ENCODE measurements at places on chromosomes 3 and 15.

GRCh38 chr15:71532994-71533393, 277.4 kb upstream of the NR2E3 start:
- DNase-seq, result no peak

- no peak for DNase-seq
These were observed 65.4 kb upstream of the UMPS start for GRCh38 chr3:124664804-124665203.

GRCh38 chr15:77974416-77975331, 102.8 kb downstream of the TBC1D2B start:
- DNase-seq, result no peak

GRCh38 chr3:171018156-171018935, 8.2 kb downstream of the SLC2A2 start:
- DNase-seq, result no peak

DNA sequence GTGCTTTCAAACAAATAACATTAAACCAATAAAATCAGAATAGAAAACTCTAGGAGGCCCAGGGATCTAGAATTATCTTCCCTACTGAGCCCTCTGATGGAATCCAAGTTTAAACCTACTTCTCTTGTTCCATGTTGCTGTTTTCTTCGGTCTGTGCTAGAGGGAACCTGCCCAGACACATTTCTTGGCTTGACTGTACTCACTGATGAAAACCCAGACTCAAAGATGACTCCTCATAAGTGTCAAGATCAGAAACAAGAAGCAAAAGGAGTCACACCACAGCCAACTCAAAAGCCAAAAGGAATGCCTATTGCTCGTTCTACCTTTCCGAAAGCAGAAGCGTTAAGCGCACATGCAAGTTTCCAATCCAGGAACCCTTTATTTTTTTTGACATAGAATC, 31.6 kb downstream of the SCAP start:
- no peak for DNase-seq

DNA sequence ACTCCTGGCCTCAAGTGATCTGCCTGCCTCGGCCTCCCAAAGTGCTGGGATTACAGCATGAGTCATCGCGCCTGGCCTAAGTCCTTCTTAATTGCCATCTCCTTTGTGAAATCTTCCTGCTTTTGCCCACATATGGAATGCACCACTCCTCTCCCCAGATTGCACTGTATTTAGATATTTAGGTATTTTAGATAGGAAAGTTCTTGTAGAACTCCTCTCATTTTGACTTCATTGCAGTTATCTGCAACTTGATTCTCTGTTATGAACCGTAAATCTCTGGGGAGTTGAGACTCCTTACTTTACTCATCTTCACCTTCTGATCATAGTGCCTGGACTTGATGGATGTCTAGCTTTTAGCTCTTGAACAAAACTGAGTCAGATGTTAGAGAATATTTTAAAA, 150.7 kb downstream of the AKAP13 start:
- DNase-seq, result no peak

DNA sequence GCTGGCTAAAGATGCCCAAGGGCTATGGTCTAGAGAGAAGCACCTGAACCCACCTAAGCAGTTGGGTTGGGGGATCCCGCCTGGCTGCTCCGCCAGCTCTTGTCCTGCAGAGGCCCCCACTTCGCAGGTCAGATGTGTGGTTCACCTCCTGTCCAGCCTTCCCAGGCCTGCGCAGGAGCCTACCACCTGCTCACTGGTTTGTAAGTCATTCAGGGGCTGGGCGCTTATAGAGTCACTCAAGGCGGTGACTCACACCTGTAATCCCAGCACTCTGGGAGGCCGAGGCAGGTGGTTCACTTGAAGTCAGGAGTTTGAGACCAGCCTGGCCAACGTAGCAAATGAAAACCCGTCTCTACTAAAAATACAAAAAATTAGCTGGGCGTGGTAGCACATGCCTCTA, 3.9 kb upstream of the FURIN start:
- DNase-seq, result peak; percentile 61

- DNase-seq, result no peak
These were observed 82.2 kb downstream of the SSR3 start for GRCh38 chr3:156472684-156473083.

GRCh38 chr3:112085735-112086075, 484 bp upstream of the C3orf52 start:
- DNase-seq, result no peak

DNA sequence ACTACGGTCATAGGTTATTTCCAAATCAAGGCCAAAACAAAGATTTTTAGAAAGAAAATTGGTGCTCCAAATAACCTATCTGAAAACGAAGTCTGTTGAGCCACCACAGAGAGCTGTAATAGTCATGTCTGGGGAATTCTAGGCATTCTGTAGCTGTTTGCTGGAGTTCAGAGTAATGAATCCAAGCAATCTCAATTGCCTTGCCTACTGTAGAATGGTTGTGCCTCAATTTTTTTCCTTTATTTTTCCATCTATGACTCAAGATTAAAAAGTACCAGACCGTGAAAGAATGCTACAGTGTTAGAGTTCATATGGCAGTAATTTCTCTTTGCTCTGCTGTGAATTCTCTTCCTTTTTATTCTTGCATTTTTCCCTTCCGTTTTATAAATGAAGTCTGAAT, 1007.2 kb upstream of the ALCAM start:
- no peak for DNase-seq

DNA sequence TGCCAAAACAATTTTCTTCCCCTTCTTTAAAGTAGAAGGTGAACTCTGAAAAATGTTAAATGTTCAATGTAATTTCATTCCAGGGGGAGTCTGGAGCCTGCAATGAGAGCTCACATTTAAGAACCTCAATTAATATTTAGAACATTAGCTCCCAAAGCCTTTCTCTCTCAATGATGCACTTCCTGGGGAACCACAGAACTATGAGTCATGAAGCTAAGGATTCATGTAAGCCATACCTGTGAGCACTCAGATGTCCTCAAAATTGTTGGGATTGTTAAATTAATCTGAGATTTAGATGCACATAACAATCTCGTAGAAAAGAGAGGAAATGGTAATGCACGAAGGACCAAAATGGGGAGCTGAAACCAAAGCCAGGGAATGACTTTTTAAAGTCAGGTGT, 244.2 kb upstream of the LRIG1 start:
- no peak for DNase-seq

- no peak for DNase-seq
These were observed 63.3 kb downstream of the RPL22L1 start for GRCh38 chr3:170806676-170807075.

GRCh38 chr3:78900880-78901279, 866.9 kb downstream of the ROBO1 start:
- no peak for DNase-seq

GRCh38 chr15:68028888-68029207, 25.3 kb upstream of the PIAS1 start:
- DNase-seq, result no peak

- DNase-seq, result no peak
These were observed 58.7 kb upstream of the CHST2 start for GRCh38 chr3:143060906-143061305.

GRCh38 chr3:15023249-15023648, 41.9 kb downstream of the MRPS25 start:
- no peak for DNase-seq

GRCh38 chr3:85835857-85836440, 877.2 kb downstream of the CADM2 start:
- DNase-seq, result no peak

DNA sequence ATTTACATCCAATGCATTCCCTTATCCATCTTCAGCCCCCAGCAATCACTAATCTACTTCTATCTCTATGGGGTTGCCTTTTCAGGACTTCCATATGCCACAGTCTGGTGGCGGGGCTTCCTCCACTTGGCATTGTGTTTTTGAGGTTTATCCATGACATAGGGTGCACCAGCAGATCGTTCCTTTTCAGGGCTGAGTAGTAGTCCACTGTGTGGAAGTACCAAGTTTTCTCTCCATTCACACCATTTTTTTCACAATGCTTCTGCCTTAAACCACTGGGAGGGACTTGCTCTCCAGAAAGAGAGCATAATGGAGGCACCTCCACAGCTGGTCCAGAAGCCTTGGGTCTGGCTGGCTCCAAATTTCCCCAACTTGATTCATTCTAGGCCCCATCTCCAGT, 144.0 kb upstream of the IQSEC1 start:
- no peak for DNase-seq

DNA sequence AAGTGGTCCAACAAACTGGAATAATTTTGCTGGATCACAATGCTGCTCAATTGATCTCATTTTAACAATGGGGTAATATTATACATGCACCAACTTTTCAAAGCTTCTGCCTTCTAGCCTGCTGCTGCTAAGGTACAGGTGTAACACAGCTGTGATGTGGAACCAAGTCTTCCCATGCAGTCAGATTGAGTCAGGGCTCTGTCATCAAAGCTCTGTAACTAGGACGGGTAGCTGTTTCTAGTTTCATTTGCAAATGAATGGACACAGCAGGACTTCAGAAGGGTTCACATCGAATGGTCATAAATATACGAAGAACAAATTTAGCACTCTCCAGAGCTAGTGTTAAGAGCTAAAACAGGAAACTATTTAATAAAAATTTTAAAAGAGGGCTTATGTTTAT, 189.2 kb downstream of the USP13 start:
- DNase-seq, result no peak

- no peak for DNase-seq
These were observed 14.7 kb downstream of the TIMP4 start for GRCh38 chr3:12143949-12144504.

DNA sequence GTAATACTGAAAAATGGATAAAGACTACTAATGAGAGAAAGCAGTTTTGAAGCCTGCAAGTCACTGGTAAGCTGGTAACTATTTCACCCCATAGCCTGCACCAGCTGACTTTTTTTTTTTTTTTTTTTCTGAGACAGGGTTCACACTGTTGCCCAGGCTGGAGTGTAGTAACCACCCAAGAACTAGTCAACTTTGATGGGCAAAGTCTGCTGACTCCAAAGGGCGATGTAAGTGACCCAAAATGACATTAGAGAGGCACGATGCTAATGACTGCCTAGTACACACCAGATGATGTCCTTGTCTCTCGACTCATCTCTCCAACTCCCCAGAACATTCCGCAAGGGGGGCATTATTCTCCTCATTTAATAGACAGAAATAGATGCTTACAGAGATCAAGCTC, 12.9 kb upstream of the TMEM41A start:
- no peak for DNase-seq

DNA sequence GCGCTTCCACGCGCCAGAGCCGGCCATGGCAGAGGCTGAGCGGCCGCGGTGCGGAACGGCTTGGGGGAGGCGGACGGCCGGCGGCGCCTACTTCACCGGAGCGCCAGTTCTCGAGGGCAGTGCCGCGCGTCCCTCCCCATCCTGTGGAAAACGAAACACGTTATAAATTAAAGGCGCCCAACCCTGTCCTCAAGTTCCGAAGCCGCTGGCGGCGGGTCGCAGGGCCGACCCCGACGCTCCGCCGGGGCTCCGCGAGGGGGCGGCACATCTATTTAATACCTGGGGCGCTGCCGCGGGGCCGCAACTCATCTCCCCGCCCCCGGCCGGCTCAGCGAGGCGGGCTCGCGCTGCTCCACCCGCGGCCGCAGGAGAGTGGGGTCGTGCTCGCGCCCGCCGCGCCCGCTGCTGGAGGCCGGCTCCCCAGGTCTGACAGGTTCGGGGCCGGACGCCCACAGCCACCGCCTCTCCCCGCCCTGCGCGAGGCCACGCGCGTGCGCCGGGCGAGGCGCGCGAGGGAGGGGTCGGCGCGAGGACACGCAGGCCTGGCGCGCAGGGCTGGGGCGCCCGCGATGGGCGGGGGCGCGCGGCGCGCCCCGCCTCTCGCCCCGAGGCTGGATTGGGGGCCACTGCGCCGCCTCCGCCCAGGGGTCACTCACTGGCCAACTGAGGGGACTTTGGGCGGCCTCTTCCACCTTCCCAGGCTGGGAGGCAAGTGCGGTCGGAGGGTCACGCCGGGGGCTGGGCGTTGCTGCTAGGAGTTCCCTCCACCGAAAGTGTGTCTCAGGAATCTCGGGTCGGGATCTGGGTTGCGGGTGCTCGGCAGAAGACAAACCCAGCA, at the start of gene SLC30A4:
Gene SLC30A4 (minus strand): TSS at position 428 of the 838 bp plus-strand sequence. CDS start 401 bp downstream, at position 27.
- DNase-seq, result peak; percentile 75

DNA sequence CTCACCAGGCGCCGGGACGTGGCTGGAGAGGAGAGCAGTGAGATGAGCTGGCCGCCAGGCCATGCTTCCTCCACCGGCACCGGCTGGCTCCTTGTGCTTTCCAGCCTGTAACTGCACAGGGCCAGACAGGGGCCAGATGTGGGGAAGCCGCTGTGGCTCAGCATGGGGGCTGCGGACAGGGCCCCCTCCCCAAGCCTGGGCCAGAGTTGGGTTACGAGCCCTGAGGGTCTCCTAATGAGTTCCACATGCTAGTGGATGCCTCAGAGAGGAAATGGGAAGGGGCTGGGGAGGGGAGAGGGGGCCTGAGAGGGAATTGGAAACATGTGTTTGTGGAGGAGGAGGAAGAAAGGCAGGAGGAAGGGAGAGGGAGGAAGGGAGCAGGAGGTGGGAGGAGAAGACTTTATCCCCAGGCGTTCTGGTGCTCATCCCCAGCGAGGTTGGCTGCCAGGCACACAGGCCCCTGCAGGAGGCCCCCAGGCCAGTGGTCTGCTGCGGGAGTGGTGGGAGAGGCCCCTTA, 11.7 kb upstream of the DUSP7 start:
- DNase-seq, result no peak

DNA sequence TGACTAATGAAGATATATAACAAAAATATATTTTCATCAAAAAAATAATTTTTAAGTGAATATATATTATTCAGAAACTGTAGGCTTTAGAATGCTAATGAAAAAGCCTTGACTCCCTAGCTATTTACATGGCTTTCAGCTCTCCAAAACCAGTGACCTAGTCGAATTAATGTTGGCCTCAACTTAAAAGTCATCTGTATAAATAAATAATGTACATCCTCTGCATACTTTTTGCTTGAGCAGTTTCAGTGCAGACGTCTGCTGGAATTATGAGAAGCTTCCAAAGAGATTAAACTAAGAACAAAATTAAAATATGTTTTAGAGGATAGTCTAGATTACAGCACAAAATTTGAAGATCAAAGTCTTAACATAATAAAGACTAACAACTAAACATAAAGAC, 520.4 kb upstream of the ALCAM start:
- DNase-seq, result no peak

DNA sequence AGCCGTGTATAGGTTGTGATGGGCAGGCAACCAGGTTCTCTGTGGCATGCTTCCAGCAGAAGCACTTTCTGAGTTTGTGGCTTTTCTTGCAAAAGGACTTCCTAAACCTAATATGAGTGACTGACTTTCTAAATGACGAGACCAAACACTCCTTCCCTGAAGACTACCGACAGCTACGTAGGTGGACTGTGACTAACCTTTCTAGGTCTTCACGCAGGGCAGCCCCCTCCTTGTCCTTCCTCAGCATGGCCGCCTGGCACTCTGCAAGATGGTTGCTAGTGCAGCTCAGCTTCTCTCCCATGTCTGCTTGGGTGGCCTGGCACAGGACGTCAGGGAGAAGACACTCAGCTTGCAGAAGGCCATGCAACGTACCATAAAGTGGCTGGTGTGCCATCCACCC, 20.9 kb downstream of the CXCR6 start:
- peak; percentile 74 for DNase-seq

DNA sequence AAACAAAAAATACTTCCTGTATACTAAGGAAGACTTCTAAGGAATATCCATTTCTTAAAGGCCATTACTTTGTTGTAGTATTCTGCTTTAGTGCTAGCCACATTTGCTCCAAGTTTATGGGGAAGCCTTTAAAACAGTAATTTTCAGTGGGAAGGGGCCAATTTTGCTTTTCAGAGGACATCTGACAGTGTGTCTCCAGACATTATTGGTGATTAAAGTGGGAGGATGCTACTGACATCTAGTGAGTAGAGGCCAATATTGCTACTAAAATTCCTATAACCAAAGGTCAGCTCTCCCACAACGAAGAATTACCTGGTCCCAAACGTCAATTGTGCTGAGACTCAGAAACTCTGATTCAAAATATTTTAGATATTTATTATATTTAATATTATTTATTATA, 24.8 kb downstream of the SLC28A2 start:
- no peak for DNase-seq

- DNase-seq, result no peak
These were observed 7.4 kb downstream of the NKIRAS1 start for GRCh38 chr3:23909341-23909740.

All from activated CD8-positive, alpha-beta memory T cell treated with anti-CD3 and anti-CD28 coated beads, Interleukin-2, amount 50 U/mL, for 48 hours (primary cell).